ENCODE measurements at places on chromosomes 16 and 17.

DNA sequence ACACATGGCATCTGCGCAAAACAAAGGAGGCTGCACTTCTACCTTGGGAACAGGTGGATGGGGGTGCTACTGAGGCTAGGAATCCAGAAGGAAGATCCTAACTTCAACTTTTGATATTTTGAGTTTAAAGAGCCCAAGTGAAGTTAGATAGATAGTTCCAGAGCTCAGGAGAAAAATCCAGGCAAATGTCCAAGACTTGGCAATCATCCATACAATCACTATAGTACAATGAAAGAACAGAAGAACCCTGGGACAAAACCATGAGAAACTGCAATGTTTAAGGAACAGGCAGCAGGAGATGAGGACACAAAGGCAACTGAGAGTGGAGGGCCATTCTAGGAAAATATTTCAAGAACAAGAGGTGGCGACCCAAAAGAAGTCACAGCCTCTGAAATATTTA, 12.4 kb downstream of the CDYL2 start:
- no peak for DNase-seq

DNA sequence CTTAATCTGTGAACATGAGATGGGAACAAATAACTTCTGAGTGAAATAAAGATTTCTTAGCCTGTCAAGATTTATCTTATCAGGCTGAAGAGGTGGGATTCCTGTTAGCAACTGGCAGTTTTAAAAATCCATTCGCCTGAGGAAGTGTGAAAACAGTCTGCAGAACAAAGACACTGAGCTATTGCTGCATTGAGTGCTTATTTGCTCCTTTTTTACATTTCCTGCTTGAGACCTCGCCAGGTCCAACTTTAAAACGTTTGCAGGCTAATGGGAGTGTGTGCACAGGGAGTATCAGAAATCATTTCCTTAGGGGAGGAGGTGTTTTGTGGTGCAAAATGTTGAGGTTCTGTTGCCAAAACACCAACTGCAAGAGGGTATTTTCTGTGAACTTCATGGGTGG, 957.8 kb upstream of the RBFOX1 start:
- DNase-seq = no peak

GRCh38 chr16:66480265-66481080, 53.4 kb downstream of the BEAN1 start:
- DNase-seq = no peak

- no peak for DNase-seq
Observed at GRCh38 chr16:83653785-83654184, 154.0 kb upstream of the HSBP1 start.

GRCh38 chr17:64492481-64493109, 4.3 kb downstream of the POLG2 start:
- DNase-seq = no peak

DNA sequence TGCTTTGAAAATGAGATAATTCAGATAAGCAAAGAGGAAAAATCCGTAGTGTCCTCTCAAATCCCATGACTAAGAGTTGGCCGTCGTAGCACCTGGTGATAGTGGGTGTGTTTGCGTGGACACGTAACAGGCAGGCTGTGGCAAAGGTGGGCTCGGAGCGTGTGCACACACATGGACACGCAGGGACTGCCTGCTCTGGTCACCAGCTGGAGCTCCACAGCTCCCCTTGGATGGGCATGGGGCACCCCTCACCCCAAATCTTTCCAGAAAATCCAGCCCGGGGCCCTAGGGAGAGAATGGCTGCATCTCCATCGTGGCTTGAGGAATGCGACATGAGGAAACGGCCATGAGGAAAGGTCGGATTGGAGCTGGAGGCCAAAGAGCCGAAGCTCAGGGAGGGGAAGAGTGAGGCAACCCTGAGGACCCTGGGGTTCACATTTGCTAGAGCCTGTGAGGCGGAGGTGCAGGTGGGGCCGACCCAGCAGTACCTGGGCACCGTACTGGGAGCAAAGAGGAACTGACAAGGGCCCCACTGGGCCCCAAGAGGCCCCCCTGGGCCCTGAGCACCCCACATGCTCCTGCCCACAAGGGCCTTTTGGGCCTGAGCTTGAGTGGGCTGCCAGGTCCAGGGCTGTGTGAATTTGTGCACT, 51.6 kb downstream of the DNAH17 start:
- no peak for DNase-seq

- DNase-seq = no peak
Observed at GRCh38 chr16:64339052-64339770, 782.7 kb downstream of the CDH11 start.

DNA sequence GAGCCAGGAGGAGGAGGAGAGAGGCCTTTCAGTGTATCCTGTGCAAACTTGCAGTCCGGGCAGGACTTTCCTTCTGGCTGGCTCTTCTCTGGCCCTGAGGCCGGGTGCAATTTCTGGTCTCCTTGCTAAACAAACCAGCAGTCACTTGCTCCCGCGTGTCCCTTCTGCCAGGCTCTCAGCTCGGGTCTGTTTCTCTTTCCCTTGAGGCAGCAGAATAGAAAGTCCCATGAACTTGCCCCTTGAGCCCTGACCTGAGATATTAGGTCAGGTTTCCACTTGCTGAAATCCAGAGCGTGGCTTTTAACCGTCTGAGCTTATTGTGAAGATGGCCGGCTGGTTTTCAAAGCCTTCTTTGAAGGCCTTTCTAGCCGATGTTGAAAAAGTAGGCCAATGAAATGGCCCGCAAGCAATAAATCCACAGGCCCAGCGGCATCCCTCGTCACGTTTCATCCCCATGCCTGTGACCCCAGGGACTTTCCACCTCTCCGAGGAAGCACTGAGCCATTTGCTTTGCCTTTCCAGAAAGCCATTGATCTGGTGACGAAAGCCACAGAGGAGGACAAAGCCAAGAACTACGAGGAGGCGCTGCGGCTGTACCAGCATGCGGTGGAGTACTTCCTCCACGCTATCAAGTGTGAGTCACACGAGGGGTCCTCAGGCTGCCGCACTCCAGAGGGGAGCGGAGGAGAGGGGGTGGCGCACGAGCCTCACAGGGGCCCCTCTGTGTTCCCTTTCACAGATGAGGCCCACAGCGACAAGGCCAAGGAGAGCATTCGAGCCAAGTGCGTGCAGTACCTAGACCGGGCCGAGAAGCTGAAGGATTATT, 4.5 kb downstream of the VPS4A start:
- no peak for DNase-seq

GRCh38 chr17:49910094-49910857, 58.7 kb upstream of the DLX4 start:
- no peak for DNase-seq

- no peak for DNase-seq
Observed at GRCh38 chr16:28126684-28127620, 63.4 kb upstream of the GSG1L start.

GRCh38 chr17:18977021-18977420, 25.1 kb downstream of the SLC5A10 start:
- DNase-seq = no peak

GRCh38 chr16:71758293-71758760, 33.8 kb upstream of the PHLPP2 start:
- DNase-seq = no peak

DNA sequence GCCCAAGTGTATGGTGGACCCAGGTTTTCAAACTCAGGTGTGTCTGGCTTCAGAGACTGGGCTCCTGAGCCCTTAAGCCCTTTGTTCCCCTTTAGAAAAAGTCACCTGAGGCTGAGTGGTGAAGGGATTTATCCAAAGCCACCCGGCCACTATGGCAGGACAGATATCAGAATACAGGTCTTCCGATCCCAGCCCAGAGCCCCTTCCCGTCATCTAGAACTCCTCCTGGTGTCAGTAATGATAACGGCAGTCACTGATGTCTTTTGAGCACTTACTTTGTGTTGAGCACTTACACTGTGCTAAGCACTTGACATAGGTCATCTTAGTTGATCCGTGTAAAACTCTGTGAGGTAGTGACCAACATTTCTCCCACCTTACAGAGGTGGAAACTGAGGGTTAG, 16.6 kb downstream of the NOD2 start:
- no peak for DNase-seq

GRCh38 chr17:32350666-32351418, 885 bp downstream of the ZNF207 start:
- DNase-seq = peak; percentile 28

- DNase-seq = no peak
Observed at GRCh38 chr17:61280338-61280737, 119.3 kb upstream of the TBX2 start.

DNA sequence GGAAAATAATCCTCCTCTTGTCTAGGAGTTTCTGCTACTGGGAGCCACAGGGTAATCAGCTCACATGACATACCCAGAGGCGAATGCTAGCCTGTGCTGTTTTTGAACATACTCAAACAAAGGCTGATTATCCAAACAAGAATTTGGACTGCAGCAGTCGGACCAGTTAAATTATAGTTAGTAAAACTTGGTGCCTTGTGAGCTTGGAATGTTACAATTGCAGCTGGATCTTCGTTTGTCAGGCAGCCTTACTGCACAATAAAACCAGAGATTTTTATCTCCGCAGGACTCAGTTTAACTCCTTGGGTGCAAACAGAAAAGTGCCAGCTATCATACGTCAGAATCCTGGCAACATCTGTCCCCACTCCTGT, 163.8 kb upstream of the TBX2 start:
- DNase-seq = no peak

DNA sequence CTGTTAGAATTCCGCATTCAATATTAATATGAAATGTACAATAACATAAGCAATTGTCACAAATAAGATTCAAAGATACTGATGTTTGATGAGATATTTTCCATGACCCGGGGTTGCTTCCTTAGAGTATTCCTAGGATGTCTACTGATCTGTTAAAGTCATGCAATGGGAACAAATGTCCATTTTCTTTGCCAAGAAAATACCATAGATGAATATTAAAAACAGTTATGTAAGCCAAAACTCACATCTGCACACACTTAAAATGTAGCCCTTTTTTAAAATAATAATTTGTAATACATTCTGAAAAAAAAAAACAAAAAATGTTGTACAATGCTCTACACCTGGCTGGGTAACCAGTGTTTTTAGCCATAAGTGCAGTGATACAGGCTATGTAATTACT, 259.4 kb upstream of the AXIN2 start:
- no peak for DNase-seq

GRCh38 chr17:28693869-28694268, 17.8 kb downstream of the PROCA1 start:
- no peak for DNase-seq

GRCh38 chr17:8029121-8029520, 9.7 kb upstream of the ALOX15B start:
- DNase-seq = no peak

- DNase-seq = no peak
Observed at GRCh38 chr17:51165680-51166197, 472 bp upstream of the NME2 start.
